T-helper 1 cell (primary cell): ENCODE measurements at places on chromosomes 16 and 17.

- DNase-seq = no peak
Observed at GRCh38 chr17:78997881-78998280, 11.7 kb downstream of the CANT1 start.

DNA sequence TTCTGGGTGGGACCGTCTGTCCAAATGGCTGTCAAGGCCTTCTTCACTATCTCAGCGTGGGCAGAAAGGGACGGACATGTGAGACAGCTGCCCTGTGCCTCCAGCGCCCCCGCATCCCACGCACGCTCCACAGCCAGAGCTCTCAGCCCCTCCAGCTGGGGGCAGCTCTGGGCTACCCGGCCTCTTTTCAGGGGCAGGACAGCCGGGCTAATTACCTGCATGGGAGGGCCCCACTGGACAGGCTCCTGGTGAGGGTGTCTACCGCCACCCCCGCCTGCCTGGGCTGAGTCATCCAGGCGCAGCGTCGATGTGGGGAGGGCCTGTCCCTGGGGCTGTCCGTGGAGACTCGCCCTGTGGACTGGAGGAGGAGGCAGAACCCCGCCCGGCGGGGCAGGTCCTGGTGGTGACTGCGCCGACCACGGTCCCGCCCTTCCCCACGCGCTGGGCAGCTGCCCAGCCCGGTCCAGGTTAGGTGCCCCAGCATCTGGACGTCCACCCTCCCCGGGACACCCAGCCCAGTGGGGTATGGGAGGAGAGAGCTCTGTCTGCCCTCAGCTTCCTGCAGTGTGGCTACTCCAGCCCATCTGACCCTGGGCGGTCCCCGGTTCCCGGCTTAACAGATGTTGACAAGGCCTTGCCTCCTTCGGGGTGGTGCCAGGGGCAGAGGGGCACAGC, 5.9 kb upstream of the METRNL start:
- no peak for DNase-seq

DNA sequence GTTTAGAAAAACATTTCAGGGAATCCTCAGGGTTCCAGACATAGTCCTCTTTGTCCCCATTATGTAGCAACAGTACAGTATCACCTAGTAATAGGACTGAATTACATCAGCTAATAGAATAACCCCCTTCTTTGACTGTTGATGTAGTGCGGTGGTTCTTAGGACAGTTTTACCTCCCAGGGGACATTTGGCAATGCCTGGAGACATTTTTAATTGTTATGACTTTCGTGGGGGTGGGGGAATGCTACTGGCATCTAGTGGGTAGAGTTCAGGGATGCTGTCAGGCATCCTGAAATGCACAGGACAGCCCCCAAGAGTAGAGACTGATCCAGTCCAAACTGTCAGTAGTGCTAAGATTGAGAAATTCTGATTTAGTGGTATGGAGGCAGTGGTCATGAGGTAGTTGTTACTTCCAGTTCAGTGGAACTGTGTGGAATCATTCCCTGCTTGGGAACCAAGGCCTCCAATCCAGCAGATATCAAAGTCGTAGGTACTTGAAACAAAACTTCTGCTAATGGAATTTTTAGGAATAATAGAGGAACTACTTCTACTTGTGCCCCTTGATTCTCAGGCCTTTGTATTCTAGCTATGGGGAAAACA, 20.3 kb downstream of the NF1 start:
- DNase-seq = no peak

- no peak for DNase-seq
Observed at GRCh38 chr17:49814781-49815529, 26.5 kb downstream of the KAT7 start.

- DNase-seq = no peak
Observed at GRCh38 chr16:82603784-82604411, 22.9 kb upstream of the CDH13 start.

- no peak for DNase-seq
Observed at GRCh38 chr16:79801646-79802045, 201.1 kb upstream of the MAF start.

- peak; percentile 33 for DNase-seq
Observed at GRCh38 chr17:6641247-6641863, 495 bp downstream of the TXNDC17 start.

DNA sequence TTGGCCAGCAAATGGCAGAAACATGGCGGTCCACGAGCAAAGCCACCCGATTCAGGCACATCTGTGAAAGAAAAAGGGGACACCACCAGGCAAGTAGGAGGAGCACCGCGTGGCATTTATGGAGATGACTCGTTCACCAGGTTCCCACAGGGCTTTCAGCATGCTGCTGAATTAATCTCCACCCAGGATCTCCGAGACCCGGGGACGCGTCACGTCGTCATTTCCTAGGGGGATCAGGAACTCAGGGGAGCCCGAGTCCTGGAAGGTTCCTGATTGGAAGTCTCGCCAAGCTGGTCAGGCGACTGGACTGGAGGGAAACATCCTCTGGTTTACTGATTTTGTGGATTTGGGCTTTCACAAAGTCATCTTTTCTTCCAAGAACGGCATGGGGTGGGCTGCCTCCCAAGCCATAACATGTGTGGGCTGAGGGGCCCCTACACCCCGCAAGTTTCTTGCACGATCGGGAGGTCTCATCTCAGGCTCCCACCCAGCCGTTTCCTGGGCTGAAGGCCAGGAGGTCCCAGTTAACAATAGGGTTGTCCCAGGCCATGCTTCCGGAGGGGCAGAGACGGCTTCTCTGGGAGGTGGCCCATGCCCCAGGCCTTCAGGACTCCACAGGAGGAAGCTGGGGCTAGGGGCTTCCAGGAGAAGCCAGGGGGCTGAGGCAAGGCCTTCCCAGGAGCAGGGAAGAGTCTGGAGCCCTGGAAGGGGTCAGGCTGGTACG, 645 bp downstream of the DNAH17 start:
- no peak for DNase-seq

GRCh38 chr16:69618307-69618706, 52.5 kb downstream of the NFAT5 start:
- DNase-seq = no peak

DNA sequence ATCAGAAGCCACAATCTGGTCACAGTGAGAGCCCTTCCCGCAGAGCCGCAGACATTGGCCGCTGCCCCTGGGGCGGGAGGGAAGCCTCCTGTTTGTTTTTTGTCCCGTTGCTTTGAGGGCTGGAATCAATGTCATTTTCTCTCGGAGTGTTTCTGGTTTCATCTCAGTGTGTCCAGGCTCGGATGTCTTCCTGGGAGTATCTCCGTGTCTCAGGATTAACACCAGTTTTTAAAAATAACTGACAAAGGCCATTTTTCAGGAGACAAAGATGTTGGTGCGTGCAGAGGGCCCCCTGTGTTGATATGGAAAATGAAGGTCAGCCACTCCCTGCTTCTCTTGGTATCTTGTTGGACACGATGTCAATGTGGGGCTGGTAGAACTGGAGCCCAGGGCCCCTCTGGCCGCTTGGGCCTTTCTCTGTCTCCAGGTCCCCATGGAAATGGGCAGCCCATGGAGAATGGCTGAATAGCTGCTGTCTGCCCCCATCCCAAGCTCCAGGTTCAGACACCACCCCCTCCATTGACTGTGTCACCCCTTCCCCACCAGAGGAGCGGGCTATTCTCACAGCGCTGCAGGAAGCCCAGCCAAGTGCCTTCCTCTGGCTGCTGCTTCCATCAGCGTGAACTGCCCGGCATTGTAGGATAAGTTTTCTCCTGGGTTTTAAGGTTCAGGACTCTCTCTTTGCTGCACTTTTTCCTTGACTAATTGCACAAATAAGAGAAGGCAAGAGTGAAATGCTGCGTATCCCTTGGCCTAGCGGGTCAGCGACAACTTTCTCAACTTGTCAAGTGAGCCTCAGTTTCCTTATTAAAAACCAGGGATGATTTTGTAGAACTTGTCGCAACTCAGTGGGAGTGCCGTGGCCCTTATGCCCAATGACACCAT, 72.2 kb upstream of the METTL9 start:
- DNase-seq = no peak

- DNase-seq = no peak
Observed at GRCh38 chr16:8656376-8656775, 18.0 kb upstream of the ABAT start.

- DNase-seq = no peak
Observed at GRCh38 chr16:35735403-35736251, 2276.2 kb downstream of the TP53TG3F start.

- no peak for DNase-seq
Observed at GRCh38 chr17:1878419-1879121, 48.8 kb downstream of the RPA1 start.

DNA sequence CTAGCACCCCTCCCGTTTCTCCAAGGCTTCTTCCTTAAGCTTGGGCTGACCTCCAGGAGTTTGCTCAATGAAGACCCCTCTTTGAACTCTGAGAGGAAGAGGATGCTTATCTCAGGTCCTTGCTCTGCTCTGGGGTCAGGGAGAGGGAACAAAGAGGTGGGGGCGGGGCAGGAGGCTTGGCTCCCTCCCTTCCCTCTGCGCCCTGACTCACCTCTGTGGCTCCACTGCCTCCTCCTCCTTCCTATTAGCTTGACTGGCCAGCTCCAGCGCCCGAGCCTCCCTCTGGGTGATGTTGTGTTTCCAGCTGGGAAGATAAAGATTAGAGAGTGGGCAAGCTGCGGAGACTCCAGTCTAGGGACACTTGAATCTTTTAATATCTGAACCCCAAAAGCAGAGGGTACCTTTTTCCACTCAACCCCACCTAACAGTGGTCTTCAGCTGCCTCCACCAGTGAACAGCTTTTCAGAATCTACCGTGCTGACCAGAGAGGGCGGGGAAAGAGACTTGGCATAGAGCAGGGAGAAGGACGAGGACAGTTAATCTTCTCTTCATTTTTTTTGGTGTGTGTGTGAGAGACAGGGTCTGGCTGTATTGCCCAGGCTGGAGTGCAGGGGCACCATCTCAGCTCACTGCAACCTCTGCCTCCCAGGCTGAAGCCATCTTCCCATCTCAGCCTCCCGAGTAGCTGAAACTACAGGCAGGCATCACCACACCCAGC, 6.7 kb downstream of the GIP start:
- DNase-seq = no peak

GRCh38 chr16:65671071-65671470, 549.2 kb upstream of the CDH11 start:
- DNase-seq = no peak

GRCh38 chr16:8645831-8646230, 24.3 kb downstream of the METTL22 start:
- DNase-seq = no peak

DNA sequence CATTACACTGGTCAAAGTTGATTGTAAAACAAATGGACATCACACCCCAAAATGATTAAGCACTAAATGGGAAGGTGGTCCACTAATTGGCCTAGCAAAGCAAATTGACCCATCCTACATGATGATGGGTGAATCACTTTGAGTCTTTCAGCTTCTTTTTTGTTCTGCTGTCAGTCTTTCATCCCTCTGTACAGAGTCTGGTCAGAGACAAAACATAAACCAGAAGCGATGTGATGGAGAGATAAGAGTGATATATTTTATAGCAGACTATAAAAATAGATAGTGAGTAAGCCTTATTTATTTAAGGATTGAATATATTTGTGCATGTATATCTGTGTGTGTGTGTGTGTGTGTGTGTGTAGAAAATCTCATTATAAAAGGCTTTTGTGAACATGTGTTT, 618.4 kb upstream of the SOX9 start:
- DNase-seq = no peak

DNA sequence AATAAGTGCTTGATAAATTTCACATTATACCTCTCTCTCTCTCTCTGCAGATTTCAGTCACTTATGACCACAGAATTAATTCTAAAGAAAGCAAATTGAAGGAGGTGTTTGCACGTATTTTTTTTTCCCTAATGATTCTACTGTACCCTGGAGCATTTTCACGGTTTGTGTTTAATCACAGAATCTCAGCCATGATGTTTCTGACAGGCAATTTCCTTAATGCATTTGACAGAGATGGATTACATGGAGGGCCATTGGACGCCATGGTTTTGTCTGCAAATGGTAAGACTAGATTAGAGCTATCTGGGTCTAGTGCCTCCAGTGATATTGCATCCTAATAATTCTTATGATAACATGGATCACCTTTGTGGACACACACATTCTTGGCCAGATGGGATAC, 147.5 kb upstream of the RBFOX1 start:
- DNase-seq = no peak

DNA sequence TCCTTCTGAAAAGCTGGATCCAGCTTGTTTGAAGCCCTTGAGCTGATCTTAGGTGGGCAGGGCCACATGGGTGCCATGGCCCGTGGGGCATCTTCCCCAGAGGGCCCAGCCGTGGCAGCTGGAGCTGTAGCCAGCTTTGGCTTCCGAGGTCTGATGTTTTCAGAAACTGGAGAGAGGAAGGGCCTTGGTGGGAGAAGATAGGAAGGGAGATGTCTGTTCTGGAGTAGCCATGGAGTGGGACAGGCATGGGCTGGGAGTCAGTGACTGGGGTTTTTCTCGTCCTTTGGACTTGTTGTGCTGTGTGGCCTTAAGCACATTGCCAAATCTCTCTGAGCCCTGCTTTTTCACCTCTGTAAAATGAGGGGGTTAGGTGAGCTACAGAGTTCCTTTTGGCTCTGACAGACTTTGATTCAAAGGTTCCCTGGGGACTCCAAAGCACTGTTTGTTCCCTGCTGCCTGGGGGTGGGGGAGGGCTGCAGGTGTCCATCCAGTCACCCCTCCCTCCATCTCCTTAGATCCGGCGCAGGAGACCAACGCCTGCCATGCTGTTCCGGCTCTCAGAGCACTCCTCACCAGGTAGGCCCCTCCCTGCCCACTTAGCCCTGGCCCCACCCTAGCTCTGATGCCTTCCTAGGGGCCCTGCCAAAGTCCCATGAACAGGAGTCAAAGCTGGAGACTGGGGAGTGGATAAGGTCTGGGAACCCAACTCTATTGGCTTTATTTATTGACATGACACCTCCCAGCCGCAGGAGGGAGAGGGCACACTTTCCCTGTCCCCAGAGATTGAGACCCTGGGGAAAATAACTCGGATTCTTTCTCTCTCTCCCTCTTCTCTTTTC, 2.1 kb downstream of the PPP1R1B start:
- no peak for DNase-seq

GRCh38 chr16:12027558-12028287, 51.2 kb downstream of the SNX29 start:
- DNase-seq = no peak

GRCh38 chr17:33028778-33029177, 37.1 kb downstream of the SPACA3 start:
- DNase-seq = no peak

GRCh38 chr16:49282690-49283375, 1.2 kb upstream of the CBLN1 start:
- DNase-seq = no peak

DNA sequence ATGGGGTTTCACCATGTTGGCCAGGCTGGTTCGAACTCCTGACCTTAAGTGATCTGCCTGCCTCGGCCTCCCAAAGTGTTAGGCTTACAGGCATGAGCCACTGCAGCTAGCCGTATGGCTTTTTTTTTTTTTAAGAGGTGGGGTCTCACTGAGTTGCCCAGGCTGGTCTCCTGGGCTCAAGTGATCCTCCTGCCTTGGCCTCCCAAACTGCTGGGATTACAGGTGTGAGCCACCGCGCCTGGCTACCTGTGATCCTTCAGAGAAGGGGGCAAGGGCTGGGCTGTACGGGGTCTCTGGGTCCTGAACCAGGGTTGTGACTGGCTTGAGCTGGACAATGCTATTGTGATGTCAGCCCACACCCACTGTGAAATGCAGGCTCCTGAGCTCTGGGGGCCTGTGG, at the start of gene RNF151:
Gene RNF151, plus strand, starts transcription at position 397 of the 400 bp plus-strand sequence. CDS start 26 bp downstream, outside the sequence.
- no peak for DNase-seq

GRCh38 chr17:41013606-41014005, 4.7 kb upstream of the KRTAP3-1 start:
- no peak for DNase-seq

GRCh38 chr17:27747462-27748359, 52.6 kb downstream of the NOS2 start:
- DNase-seq = no peak

- DNase-seq = no peak
Observed at GRCh38 chr17:10178506-10178991, 19.9 kb downstream of the GAS7 start.
